Caki2 (cell line): ENCODE measurements at places on chromosomes 4 and X.

- no peak for DNase-seq
These were observed 2.4 kb downstream of the PCGF3 start for GRCh38 chr4:707929-708630.

- DNase-seq = no peak
These were observed 128.2 kb downstream of the ANAPC10 start for GRCh38 chr4:144969821-144970220.

- no peak for DNase-seq
These were observed 97.1 kb upstream of the MAML3 start for GRCh38 chr4:140250989-140251552.

- no peak for DNase-seq
These were observed 329.0 kb downstream of the NAF1 start for GRCh38 chr4:162837679-162838078.

DNA sequence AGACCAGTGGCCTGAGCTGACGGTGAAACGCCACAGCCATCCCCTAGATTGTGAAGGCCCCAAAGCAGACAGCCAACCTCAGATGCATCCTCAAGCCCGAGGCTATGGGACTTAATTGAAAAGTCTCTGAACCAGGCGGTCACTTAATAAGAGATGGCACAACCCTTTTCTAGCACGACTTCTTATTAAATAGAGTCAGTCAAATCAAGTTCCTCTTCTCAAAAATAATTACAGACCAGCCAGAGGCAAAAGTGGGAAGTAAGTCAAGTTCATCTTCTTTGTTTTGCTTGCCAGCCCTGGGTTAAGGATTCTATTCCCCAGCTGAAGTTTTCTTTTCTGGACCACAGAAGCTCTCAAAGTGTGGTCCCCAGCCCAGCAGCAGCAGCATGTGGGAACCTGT, 9.7 kb upstream of the SH3KBP1 start:
- no peak for DNase-seq

GRCh38 chrX:140933874-140934655, 68.3 kb upstream of the SPANXB1 start:
- no peak for DNase-seq

DNA sequence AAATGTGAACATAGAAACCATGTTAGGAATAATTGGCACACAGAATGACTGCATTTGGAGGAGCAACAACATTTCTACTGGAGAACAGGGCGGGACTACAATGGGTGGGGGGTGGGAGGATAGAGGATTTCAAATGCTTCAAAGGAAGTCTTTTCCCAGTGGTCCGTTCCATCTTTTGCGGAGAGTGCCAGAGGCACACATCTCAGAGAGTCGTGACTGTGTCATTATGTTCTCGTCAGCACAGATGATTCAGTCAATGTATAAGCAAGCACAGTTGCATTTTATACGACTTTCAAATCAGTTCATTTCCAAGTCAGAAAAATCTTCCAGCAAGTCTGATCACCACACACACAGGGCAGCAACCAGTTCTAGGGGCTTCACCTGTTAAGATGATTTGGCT, 22.7 kb upstream of the GPR50 start:
- DNase-seq = no peak

GRCh38 chrX:120768254-120768653, 107.4 kb downstream of the CT47B1 start:
- DNase-seq = no peak

GRCh38 chrX:18368402-18368801, 13.9 kb upstream of the SCML2 start:
- no peak for DNase-seq

DNA sequence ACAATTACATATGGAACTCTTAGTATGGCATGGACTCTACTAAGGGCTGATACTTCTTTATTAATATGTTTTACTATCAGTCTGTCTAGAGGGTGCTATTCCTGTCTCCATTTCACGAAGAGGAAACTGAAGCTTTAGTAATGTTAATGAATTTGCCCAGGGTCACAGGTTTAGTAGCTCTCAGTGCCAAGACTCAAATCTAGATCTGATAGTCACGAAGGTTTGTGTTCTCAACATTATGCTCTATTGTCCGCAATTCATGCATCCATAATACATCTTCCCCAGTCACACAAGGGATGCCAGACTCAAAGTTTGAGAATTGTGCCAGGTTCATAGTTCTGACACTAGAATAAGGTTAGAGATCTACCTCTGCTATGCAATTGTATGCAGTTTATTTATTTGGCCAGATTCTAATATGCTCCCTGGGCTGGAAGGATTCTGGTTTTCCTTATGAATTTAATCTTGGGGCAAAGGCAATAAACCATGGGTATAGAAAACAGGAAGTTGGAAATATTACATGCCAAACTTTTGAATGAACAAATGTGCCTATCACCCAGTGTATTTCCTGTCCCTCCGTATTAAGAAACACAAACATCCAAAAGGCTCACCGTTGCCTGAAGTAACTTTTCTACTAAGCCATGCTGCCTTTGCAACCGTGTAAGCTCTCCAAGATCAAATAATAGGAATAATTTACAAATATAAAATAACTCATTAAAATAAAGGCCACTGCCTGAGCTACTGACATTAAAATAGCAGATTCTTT, 478.5 kb downstream of the INPP4B start:
- DNase-seq = peak; percentile 39

DNA sequence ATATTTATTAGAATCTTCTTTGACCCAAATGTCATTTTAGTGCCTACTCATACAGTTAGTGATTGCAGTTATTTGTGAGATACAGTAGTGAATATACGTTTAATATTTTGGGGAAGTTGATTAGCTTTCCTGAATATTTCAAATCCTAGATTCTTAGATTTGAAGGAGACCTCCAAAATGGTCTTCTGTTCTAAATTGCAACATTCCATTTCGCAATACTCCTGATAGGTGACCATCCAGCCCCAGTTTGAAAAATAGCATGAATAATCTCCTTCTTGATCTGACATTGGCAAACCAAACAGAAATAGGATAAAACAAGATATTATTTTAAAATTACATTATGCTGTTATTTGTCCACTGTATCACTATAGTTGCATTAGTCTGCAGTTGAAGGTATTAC, 505.6 kb downstream of the GRID2 start:
- DNase-seq = no peak

DNA sequence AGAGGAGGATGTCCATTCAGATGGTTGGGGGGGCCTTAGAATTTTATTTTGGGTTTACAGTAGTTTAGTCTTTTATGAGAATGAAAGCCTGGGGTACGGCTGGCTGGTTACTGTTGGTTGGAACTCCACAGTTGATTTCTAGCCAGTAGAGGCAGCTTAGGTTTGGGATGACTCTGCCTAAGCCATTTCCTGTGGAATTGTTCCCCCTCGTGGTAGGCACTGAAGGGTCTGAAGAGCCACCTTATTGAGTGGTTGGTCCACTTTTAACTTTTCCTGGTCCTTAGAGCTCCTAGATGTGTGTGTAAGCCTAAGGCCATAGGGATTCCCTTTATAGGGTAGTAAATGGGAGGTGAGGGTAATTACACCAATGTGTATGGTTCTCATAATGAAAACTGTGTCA, 19.7 kb downstream of the SPIN3 start:
- DNase-seq = no peak

DNA sequence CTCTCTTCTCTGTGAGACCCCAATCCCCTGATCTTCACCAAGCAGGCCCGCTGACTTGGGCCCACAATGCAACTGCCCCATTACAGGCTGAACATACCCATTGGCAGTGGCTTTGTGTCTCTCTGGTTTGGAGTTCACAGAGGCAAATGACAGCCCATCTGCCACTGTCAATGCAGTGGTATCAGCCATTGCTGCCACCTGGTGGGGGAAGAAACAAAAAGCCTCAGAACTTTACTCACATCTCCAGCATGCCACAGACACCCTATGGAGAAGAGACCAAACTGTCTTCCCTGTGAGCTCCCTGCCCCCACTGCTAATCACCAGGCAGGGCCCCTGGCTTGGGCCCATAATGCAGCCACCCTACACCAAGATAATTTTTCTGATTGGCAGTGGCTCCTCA, 729.3 kb upstream of the ACTRT1 start:
- DNase-seq = peak; percentile 5

- no peak for DNase-seq
These were observed 12.2 kb upstream of the EXOSC9 start for GRCh38 chr4:121788896-121789295.

DNA sequence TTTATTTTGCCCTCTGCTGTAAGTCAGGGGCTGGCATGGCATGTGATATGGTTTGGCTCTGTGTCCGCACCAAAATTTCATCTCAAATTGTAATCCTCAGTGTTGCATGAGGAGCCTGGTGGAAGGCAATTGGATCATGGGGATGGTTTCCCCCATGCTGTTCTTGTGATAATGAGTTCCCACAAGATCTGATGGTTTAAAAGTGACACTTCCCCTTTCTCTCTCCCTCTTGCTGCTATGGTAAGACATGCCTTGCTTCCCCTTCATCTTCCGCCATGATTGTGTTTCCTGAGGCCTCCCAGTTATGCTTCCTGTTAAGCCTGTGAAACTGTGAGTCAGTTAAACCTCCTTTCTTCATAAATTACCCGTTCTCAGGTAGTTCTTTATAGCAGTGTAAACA, 72.0 kb upstream of the MSX1 start:
- DNase-seq = no peak

DNA sequence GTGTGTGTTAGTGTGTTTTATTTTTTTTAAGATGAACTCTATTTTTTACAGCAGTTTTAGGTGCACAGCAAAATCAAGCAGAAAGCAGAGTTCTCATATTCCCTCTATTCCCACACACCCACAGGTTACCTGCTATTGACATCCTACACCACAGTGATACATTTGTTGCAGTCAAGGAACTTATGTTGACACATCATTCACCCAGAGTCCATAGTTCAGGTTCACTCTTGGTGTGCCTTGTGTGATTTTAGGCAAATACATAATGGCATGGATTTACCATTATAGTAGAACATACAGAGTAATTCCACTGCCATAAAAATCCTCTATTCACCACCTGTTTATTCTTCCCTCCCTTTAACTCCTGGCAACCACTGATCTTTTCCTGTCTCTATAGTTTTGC, 28.7 kb downstream of the DIAPH2 start:
- no peak for DNase-seq

GRCh38 chr4:181085557-181085956, 1157.6 kb upstream of the TENM3 start:
- no peak for DNase-seq

- DNase-seq = no peak
These were observed 614.1 kb downstream of the PCDH7 start for GRCh38 chr4:31334086-31334910.

DNA sequence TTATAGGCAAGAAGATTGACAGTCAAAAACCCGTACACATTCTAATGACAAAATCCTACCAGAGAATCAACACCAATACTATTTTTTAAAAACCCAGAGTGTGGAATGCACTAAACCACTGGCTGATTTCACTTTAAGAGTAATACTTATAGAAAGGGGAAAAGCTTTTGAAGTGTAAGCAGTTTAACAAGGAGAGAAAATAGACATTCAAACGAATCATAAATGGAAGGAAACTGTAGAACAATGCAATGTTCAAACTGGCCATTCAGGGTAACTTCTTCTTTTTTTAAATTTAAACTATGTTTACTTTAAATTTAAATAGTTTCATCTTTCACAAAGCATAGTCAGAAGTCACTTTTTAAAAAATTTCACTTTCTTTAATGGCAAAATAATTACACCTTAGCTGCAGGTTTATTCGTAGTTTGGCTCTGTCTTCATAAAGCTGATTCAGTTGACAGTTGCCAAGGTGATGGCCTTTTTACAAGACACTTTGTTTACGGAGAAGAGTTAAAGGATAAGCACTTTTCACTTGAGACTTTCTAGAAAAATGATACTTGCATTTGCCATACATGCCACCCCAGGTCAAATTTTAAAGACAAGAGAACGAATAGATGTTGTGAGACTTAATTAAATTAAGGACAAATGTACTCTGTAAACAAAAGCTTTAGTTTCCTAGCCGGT, 82.4 kb upstream of the KLF3 start:
- DNase-seq = no peak

GRCh38 chrX:74293343-74293946, 10.5 kb upstream of the ZCCHC13 start:
- peak; percentile 53 for DNase-seq

DNA sequence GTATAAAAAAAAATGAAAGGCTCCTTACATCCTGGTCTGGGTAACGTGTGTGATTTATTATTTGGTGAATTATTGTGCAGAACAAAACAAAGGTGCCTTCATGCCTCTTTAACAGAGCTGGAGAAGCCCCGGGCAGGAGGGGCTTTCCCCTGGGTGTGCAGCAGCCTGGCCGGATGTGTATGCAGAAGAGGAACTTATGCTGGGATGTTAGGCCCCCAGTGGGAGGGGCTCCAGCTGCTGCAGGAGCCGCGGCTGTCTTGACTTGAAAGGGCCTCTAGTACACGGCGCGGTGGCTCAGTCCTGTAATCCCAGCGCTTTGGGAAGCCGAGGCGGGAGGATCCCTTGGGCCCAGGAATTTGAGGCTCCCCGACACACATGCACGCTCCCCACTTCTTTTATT, 16.0 kb downstream of the CCNQ start:
- DNase-seq = no peak

DNA sequence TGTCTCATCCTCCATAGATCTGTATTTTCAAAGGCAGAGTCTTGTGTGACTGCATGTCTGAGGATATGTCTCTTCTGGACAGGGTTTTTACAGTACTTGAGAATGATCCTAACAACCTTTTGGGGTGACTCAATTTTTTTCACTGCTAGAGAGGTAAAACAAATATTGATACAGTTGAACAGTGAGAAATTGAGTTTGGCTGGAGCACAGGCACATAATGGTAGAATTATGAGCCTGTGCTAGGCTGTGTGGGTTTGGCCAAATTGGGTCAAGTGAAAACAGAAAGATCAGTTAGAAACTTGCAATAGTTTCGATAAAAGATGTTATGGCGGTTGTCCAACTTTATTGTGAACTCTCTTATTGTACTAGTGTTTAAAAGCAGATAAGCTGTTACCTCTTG, 23.3 kb upstream of the EOLA2 start:
- no peak for DNase-seq

DNA sequence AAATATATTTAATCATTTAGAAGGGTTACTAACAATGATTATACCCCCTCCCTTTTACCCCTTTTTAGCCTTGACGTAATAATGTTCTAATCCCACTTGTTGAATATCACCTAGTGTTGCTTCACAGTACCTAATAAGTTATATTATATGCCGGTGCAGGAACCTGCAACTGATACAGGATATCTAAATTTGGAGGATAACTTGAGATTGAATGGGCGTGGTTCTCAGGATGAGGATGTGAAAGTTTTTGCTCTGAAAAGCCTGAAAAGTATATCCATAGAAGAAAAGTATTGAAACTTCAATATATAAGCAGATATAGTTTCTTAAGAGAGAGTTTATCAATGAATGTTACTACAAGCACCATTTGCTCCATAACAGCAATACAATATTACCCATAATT, 59.8 kb downstream of the ZNF711 start:
- no peak for DNase-seq
